ENCODE measurements at places on chromosomes 6 and 20. TPM values are rescaled to one million over a fixed set of nuclear protein-coding genes. Genes with fewer than 3 reads are reported as not detected.
A peak's percentile ranks its signal among the peaks of the same experiment; 100 is the strongest.

GRCh38 chr6:144583614-144583954 is 298.4 kb downstream of the UTRN start:
- H3K27me3 ChIP-seq = no peaks in the 10 kb centered on the region
- H3K36me3 ChIP-seq = peaks cover 21% of the 10 kb centered on the region
- no peak for DNase-seq
- H3K4me3 ChIP-seq = peak overlapping the region; percentile 59
- H3K4me1 ChIP-seq = peaks cover 40% of the 10 kb centered on the region
- no peak overlapping the region for H3K27ac ChIP-seq

GRCh38 chr20:21102603-21103311 is 3.4 kb downstream of the LINC00237 start:
- H3K36me3 ChIP-seq = no peaks in the 10 kb centered on the region
- no peak overlapping the region for H3K27ac ChIP-seq
- DNase-seq = no peak
- H3K4me3 ChIP-seq = peak overlapping the region; percentile 44

- H3K4me3 ChIP-seq = no peak overlapping the region
- no peaks in the 10 kb centered on the region for H3K4me1 ChIP-seq
- DNase-seq = no peak
These were observed 252.6 kb downstream of the DLL1 start for GRCh38 chr6:170038251-170038650.

Gene GHRH
- total RNA-seq = not detected

GRCh38 chr6:104325341-104326172 is 534.2 kb downstream of the HACE1 start:
- H3K4me3 ChIP-seq = no peak overlapping the region
- H3K36me3 ChIP-seq = no peaks in the 10 kb centered on the region
- no peak for DNase-seq
- H3K27me3 ChIP-seq = no peaks in the 10 kb centered on the region

Gene ARMH2
- total RNA-seq = not detected

Gene VSTM2L
- total RNA-seq = 14.7 TPM

Gene ADGRB3
- total RNA-seq = 8.9 TPM

Gene PLEKHG1
- 4.3 TPM for total RNA-seq

Gene SOX18
- total RNA-seq = 1.2 TPM

DNA sequence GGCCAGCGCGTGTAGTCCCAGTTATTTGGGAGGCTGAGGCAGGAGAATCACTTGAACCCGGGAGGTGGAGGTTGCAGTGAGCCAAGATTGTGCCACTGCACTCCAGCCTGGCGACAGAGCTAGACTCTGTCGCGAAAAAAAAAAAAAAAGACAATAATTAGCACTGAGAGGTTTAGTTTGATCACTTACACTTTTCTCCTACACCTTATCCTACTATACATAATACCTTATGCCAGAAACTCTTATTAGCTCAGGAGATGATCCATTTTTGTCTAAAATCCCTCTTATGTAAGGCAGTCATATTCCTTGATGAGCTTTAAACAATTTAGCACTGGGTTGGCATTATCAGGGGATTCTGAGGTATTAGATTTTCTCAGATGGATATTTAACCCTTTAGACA is 3.6 kb upstream of the MTFR2 start:
- H3K27ac ChIP-seq = no peak overlapping the region
- no peak overlapping the region for H3K4me3 ChIP-seq
- H3K4me1 ChIP-seq = peaks cover 27% of the 10 kb centered on the region
- H3K36me3 ChIP-seq = peaks cover 5% of the 10 kb centered on the region
- H3K27me3 ChIP-seq = no peaks in the 10 kb centered on the region

Measured in osteocyte (in vitro differentiated cells).